ENCODE measurements at places on chromosomes 1 and 21.
A peak's percentile ranks its signal among the peaks of the same experiment; 100 is the strongest.

DNA sequence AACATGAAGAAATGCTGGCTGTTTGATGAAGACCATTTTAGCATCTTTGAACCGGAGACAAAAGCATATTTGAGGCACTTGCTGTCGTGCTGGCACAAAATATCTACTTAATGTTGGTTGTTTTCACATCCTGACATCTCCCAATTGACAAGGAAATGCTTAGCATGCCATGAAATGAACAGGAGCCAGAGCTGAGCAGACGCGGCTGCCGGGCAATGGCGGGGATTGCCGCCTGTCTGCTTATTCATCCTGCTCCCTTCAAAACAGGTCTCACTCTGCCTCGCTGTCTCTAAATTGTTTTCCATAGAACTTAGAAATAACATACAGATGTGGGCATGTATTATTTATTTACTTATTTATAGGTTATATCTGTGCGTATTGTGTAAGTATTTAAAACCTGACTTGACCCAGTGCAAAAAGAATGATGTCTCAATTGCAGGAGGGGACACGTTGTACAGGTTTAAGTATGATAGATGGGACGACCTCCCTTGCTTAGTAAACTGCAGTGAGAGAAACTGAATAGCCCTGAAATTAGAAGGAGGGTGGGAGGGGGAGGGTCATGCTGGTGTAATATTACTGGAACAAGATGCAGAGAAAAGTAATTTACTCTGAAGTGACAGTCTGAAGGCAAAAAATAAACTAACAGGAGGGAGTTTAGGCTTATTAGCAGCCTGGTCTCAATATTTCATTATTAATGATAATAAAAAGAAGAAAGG is 590.4 kb upstream of the PLXNA2 start:
- DNase-seq: no peak

- no peak for DNase-seq
Measured at GRCh38 chr1:174110053-174110452, 49.3 kb upstream of the RABGAP1L start.

GRCh38 chr1:174713796-174714195 is 266.0 kb downstream of the GPR52 start:
- DNase-seq: no peak

- DNase-seq: no peak
Measured at GRCh38 chr1:219940707-219941106, 12.3 kb upstream of the SLC30A10 start.

DNA sequence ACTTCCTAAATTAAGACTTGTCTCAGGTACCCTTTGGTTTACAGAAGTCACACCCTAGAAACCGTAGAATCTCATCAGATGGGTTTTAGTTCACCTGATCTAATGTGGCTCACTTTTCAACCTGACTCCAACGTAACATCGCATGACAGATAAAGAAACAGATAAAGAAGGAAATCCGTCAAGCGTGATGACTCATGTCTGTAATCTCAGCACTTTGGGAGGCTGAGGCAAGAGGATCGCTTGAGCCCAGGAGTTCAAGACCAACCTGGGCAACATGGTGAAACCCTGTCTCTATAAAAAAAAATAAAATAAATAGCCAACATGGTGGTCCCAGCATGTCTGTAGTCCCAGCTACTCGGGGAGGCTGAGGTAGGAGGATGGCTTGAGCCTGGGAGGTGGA is 97.3 kb downstream of the SPSB1 start:
- DNase-seq: no peak

- peak; percentile 96 for DNase-seq
Measured at GRCh38 chr1:85289207-85289847, 12.9 kb upstream of the BCL10 start.

GRCh38 chr1:207869859-207870258 is 41.1 kb downstream of the CD34 start:
- DNase-seq: no peak

- no peak for DNase-seq
Measured at GRCh38 chr1:175683491-175684298, 59.7 kb downstream of the TNR start.

- DNase-seq: no peak
Measured at GRCh38 chr1:29284286-29284960, 48.1 kb downstream of the PTPRU start.

- DNase-seq: no peak
Measured at GRCh38 chr1:232250838-232251237, 379.1 kb downstream of the SIPA1L2 start.

- DNase-seq: no peak
Measured at GRCh38 chr1:239763850-239764249, 327.8 kb upstream of the FMN2 start.

GRCh38 chr21:16533692-16534407 is 804.1 kb downstream of the USP25 start:
- DNase-seq: no peak

DNA sequence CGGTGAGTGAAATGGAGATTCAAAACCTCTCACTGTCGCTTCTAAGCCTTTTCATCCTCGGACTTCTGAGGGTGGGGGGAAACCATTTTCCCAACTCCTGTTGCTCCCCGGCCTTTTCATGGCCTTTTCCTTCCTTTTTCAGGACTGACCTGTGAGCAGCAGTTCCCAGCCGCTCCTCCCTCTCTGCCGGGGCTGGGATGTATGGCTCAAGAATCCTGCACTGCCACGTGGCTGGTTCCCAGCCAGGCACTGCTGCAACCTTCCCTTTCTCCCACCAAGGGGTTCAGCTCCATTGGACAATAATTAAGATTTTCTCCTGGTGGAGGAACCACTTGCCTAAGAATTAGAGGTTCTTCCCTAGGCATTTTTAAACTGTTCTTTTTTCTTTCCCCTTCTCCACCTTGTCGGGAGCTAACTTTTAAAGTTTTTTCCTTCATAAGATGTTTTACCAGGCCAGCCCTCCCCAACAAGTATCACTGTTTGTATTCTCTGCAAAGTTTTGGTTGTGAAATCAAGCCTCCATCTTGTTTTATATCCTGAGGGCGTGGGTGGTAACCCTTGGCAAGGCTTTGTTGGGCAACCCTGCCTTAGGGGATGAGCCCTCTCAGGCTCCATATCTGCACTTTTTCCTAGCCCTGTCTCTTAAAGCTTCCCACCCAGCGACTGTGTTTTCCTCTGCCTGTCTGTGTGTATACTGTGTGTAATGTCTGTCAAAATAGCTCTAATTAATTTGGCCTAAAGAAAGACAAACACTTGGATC is 1166.6 kb upstream of the ADGRL2 start:
- peak; percentile 75 for DNase-seq
